ENCODE measurements at places on chromosomes 11 and 22.

GRCh38 chr22:48755059-48755949 is 1072.4 kb downstream of the BRD1 start:
- DNase-seq, result no peak

DNA sequence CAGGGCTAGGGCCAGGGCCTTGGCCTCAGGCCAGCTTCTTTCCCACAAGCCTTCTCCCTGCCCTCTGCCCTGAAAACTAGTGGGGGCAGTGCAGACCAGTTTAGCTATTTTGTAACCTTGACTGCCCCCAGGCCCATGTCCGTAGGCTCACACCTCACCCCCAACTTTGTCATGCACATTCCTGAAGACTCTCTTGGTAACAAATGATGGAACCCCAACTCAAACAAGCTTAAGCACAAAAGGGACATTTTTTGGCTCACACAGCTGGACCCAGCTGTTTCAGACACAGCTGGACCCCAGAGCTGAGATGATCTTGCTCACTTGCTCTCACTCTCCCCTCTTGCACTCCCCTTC is 46.6 kb downstream of the KCNQ1OT1 start:
- DNase-seq, result no peak

- no peak for DNase-seq
Observed at GRCh38 chr22:46619830-46620501, at the start of gene GRAMD4. TSS of gene GRAMD4 (plus strand) at chr22:46620386. CDS start at chr22:46626800, 6,414 bp downstream.

DNA sequence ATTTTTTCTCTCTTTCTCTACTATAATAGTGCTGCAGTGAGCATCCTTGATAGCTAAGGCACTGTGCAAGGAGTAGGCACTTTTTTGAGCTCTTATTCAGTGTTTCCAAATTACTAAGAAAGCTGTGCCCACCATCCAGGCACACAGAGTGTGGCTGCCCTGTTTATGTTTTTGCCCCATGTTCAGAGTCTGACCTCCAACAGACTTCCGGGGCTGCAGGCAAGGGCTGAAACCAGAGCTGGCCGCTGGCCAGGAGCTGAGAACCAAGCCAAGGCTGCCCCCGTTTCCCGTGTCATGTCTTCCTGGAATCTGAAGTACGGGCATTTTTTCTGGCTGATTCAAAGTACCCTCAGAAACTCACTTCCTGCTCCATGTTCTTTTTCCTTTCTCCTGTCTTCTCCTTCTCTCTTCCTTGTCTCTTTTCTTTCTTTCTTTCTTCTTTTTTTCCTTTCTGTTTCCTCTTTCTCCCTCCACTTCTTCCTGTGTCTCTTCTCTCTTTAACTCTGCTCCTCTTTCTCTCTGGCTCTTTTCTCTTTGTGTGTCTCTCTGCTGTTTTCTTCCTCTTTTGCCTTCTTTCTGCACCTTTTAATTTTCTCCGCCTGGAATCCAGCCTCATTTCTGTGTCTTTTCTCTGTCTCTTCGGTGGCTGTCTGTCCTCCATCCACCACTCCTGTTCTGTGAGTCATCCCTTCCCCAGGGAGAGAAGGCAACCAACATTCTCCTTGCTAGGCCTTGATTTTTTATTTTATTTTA is 17.0 kb upstream of the KCTD14 start:
- no peak for DNase-seq

DNA sequence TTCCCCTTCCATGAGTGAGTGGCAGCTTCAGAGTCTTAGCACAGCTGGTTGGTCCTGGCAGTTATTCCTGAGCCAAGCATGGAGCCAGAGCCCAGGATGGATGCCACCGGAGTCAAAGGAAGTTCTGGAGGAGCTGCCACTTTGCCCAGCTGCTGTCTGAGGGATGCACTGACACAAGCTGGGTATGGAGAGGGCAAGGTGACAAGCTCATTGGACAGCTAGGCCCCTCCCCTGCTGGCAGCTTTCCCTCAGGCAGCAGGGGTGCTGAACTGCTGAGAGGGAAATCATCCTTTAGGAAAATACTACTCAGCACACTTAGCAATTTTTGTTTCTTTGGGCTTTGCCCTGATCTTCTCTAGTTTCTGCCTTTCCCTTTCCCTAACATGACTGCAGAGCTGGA is 99.3 kb upstream of the SESN3 start:
- no peak for DNase-seq

- DNase-seq, result no peak
Observed at GRCh38 chr11:109320595-109320994, 101.4 kb upstream of the C11orf87 start.

DNA sequence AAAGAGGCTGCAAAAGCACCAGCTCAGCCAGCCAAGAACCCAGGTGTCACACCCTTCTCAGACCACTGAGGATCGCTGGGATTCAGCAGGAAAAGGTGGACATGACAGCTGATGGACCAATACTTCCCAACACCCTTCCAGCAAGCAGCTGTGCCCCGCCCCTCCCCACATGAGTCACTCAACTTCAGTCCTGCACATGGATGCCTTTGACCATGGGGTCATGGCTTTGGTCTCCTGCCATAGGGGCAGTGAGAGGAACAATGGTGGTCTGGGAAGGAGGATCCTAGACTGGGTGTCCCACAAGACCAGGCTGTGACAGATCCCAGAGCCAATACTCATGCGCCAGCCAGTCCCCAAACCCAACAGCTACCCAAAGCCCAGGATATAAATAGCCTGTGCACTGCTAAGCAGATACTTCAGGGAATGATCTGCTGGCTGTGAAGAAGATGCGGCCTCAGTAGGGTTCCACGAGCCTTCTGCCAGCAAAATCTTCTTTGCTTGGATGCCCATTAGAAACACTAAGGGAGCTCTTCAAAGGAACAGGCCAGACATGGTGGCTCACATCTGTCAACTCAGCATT is 5.5 kb upstream of the RGL4 start:
- DNase-seq, result no peak

- DNase-seq, result no peak
Observed at GRCh38 chr11:55707029-55707428, 45.0 kb downstream of the OR4C6 start.
